ENCODE measurements at places on chromosomes 5 and 9. TPM values are rescaled to one million over a fixed set of nuclear protein-coding genes. Genes with fewer than 3 reads are reported as not detected.

EPB41L4B gene
- polyA plus RNA-seq: 6.6 TPM

DNA sequence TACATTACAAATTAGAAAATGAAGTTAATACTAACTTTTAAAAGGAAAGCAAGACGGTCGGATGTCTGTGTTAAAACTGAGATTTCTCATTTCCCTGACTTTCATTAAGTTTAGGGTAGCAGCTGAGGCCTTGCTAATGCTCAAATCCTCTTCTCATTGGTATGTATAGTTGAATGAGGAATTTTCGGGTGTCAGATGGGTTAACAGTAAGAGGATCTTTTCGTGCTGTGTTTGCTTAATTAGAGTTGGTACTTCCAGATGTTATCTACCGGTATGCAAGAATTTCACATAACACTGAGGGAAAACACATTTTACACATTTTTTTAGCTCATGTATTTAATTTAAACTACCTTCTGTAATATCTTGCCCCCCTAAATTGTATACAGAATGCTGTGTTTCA is 168.2 kb upstream of the CTNND2 start:
- no peak for DNase-seq

DNA sequence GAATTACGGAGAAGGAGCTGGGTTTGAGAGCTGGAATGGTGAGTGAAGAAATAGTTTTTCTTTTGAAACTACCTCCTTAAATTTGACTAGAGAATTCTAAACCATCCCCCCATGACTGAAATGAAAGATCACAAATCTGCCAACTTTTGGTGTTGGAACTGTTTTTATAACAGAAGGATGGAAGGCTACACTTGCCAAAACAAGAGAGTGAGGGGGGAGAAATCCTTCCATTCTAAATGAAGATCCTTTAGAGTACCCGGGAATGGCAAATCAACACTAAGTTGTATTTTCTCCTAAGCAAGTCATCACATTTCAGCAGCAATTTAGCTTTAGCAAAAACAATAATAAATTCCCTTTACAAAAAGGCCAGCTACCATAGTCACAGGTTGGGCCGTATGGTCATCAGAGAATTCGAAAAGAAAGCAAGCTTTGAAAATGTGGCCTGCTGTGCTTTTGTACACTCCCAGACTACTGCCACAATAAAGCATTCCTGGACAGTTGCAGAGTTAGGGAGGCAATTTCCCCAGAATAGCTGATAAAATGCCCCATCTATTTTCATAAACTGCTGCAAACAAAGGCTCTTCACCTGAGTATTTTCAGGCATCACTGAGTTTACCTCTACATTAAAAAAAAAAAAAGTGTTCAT is 25.0 kb upstream of the FREM1 start:
- peak; percentile 73 for DNase-seq

FNIP1 gene
- polyA plus RNA-seq: 10.7 TPM

PCDHGA3 gene
- 1.3 TPM for polyA plus RNA-seq

DNA sequence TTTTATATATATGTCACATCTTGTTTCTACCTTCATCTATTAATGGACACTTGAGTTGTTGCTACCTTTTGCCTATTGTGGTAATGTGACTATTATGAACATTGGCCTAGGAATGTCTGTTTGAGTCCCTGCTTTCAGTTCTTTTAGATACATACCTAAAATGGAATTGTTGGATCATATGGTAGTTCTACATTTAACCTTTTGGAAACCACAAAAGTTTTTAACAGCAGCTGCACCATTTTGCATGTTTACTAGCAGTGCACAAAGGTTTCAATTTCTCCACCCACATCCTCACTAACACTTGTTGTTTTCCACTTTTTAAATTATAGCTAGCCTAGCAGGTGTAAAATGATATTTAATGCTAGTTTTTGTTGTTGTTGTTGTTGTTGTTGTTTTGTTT is 88.4 kb downstream of the GALNT10 start:
- DNase-seq: no peak

DNA sequence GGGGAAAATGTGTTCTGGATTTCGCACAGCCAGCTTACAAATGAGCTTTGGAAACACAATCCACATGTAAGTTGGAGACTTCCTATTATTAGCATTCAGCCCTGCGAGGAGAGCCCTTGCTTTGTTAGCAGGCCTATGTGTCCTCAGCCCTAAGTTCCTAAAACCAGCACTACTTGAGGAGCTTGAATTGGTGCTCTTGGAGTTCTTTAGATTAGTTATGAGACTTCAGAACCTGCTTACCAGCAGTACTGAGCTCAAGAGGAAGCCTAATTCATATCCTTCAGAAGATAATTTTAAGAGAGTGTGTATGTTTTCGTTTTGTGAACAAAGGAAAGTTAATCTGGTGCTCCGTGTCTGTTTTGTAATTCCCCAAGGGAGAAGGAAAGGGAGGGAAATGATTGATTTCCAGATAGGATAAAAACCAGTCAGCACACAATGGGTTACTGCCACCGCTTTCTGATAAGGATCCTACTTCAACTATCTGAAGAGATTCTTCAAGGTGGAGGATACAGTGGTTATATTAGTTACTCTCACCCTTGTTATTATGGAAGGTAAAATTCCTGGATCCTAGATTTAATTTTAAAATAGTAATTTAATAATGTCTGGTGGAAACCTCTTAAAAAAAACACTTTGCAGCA is 35.2 kb downstream of the PIK3R1 start:
- DNase-seq: no peak

WDR31 gene
- 2.2 TPM for polyA plus RNA-seq

DNA sequence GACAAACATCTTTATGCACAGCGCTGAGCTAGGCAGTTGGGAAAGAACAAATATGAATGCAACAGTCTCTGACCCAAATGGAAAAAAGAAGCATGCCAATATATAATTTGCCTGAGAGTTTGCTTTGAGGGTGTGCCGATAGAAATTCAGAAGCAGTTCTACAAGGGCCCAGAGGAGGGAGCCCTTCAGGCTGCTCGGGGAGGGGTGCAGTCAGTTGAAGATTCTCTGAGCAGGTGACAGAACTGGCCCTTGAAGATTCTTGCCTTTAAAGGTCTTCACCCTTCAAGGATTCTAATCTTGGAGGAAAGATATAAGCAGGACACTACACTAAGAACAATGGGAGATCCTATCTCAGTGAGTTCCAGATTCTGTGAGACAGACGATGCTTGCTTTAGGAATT is 3.7 kb upstream of the PAPPA start:
- DNase-seq: peak; percentile 17

WHRN gene
- 4.3 TPM for polyA plus RNA-seq

NANS gene
- 42.0 TPM for polyA plus RNA-seq

- DNase-seq: no peak
Observed at GRCh38 chr9:27204578-27204977, 92.4 kb downstream of the EQTN start.

DNA sequence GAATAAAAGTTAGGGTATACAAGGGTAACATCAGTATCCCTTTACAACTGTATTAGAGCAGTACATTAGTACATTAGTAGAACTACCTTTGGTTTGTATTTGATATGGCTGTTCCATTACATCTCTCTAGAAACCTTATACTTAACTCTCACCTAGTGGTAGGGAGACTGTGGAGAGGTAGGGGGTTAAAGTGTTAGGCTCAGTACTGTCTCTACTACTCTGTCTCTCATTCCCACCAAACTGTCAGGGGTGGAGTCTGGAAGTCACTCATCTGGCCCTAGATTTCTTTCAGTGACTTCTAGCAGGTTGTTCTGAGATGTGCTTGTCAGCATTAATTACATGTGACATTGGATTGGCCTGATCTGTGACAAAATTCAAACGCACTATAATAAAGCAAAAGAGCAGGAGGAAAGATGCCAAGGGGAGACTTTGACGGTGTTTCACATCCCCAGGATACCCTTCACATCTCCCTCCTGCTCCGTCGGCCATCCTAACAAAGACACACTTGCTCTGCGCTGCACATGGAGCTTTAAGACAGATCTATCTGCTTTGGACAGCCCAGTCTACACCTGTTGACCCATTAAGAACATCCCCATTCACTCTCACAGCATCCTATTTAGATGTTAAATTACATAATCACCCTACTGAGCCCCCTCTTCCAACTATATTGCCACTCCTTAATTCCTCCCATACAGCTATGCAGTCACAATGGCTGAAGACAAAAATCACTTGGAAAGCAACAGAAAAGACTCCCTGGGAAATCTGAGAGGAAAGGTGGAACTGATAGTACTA is 1043.0 kb upstream of the DMAC1 start:
- DNase-seq: no peak

DNA sequence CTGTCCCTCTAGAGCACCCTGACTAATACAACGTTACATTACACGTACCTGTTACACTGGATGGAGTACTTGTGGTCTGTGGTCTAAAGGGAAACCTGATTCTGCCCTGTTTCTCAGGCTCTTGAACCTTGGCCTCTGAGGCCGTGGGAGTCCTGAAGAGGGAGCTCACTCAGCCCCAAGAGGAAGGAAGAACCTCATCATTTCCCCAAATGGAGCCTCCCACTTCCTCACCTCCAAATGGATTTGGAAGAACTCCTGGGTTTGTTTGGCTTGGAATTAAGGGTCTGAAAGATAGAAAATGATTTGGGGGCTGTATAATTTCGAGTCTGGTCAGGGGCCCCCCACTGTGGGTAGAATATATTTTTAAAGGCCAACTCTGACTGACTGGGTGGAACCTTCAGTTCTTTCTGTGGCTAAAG is 200.2 kb downstream of the SEMA6A start:
- no peak for DNase-seq

- DNase-seq: no peak
Observed at GRCh38 chr9:18404434-18405029, 69.4 kb upstream of the ADAMTSL1 start.

DBH gene
- 0.51 TPM for polyA plus RNA-seq

F2RL2 gene
- polyA plus RNA-seq: 3.2 TPM

DNA sequence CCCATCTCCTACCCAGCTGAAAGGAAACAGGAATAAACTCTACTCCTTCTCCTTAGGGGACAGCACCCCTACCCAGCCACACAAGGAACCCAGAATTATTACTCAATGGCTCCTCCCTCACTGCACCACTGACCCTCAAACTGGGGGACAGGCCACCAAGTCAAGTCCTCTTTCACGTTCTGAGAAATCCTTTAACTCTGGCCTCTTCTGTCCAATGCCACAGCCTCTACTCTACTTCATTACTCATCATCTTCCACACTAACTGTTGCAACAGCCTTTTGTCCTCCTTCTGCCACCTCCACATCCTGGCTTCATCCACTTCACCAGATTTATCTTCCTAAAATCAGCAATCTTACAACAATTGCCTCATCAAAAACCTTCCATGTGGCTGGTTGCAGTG is 6.8 kb downstream of the TTC39B start:
- DNase-seq: no peak

DNA sequence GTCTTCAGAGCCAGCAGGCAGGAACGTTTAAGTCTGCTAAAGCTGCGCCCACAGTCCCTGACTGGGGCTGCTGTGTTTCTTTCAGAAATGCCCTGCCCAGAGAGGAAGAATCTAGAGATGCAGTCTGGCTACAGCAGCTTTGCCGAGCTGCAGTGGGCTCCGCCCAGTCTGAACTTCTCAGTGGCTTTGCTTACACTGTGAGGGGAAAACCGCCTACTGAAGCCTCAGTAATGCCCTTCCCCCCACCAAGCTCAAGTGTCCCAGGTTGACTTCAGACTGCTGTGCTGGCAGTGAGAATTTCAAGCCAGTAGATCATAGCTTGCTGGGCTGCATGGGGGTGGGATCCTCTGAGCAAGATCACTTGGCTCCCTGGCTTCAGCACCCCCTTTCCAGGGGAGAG is 78.4 kb downstream of the SREK1 start:
- no peak for DNase-seq

PCDHGB3 gene
- polyA plus RNA-seq: 1.5 TPM

GRCh38 chr5:177367323-177367848 is 9.7 kb downstream of the RGS14 start:
- DNase-seq: no peak

DNA sequence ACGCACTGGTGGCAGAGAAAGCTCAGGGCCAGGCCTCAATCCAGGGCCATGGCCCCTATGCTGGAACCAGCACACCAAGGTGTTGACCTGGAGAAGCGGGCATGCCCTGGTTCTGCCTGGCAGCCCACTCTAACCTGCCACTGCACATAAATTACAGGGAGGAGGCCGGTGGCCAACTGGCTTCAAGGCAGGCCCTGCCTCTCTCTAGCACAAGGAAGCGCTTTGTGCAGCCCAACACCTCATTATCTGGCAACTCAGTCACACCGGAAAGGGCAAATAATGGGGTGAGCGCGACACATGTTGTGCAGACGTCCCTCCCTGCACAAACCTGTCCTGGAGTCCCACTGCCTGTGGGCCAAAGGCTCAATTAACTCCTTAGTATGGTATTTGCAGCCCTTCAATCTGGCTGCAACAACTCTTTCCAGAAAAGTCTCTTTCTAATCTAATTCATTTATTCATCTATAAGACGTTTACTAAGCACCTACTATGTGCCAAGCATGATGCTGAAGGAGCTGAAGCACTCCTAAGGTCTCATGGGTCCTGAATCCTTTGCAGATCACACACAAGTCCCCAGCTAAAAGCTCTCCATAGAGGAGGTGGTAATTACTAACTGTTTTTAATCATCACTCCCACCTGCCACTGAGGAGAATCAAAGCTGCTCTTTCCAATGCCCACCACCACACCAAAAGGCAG is 24.9 kb downstream of the SHB start:
- DNase-seq: no peak

DNA sequence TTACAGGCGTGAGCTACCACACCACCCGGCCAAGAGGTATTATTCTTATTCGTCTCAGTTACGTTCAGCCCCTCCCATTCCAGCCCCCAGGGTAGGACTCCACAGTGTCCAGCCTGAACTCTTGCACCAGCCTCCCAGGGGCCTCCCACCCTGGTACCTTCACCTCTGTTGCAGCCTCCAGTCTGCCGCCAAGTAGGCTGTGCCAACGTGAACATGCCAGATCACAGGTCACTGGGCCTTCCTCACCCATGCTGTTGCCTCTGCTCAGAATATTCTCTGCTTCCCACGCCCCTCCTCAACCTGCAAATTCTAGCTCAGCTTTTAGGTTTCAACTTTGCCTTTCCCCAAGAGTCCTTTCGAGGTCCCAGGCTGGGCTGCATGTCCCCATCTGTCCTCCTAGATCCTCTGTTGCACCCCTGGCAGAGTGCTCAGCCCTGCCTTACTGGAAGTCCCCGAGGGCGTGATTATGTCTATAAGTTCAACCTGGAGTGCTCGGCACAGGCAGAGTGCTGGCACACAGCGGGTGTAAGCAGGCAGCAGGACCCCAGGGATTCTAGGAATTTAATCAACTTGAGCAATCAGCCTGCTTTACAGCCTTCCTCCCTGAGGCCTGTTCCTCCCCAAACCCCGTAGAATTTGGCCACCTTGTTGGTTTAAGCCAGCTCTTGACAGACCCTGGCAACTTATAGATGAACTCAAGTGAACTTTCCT is 13.1 kb upstream of the STXBP1 start:
- DNase-seq: no peak
